NCI-H510A (cell line): ENCODE measurements at places on chromosomes 2 and 18.
A peak's percentile ranks its signal among the peaks of the same experiment; 100 is the strongest.

DNA sequence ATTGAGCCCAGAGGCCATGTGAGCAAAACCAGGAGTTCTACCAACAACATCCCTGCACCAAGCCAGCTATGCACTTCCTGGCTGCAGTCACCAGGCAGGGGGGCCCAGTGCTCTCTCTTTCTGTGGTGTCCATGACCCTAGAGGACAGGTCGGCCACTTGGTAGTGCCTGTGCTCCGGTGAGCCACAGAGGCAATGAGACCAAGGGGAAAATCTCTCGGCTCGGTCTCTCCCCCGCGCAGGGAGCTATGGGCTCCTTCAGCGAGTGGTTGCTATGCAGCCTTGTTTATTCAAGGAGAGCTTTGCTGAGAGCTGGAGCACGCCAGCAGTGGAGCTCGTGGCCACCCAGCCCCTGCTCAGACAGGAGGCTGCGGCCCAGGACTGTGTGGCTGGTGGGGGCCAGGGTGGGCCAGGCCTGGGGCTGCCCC, at the start of gene TOGARAM2:
Gene TOGARAM2, plus strand, starts transcription at position 283 of the 426 bp plus-strand sequence. CDS start 13,537 bp downstream, outside the sequence.
- DNase-seq: peak; percentile 39

DNA sequence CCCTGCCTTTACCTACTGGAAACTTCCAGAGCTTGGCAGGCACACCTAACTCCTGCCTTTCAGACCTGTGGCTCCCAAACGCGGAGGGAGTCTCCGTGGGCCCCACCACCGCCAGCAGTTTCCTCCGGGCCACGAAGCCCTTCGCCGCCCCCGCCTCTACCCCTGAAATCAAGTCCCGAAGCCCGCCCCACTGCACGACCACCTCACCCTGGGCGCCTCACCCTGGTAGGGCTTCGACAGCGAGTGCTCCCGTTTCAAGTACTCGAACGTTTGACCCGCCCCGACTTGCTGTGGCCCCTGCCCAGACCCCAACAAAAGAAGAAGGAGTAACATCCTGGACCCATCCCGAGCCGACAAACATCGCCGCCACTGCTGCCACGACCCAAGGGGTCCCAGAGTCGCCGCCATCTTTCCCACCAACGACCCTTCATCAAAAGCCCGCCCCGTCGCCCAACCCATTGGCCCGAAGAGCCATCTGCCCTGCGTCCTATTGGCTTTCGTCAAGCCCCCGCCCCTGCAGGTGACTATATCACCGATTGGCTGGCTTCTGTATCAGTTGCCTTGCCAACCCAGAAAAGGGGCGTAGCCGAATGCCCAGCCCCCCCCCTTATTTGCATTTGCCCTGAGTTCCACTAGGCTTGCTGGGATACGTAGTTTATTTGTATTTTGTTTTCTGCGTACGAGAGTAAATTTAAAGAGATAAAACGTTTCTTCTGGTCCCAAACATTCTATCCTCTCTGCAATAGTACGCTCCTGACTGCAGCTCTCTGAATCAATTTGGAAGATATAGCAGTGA, at the start of gene LMAN2L:
Gene LMAN2L, minus strand, starts transcription at position 432 of the 796 bp plus-strand sequence. Its CDS starts 24 bp downstream, at position 408.
- peak; percentile 97 for DNase-seq

DNA sequence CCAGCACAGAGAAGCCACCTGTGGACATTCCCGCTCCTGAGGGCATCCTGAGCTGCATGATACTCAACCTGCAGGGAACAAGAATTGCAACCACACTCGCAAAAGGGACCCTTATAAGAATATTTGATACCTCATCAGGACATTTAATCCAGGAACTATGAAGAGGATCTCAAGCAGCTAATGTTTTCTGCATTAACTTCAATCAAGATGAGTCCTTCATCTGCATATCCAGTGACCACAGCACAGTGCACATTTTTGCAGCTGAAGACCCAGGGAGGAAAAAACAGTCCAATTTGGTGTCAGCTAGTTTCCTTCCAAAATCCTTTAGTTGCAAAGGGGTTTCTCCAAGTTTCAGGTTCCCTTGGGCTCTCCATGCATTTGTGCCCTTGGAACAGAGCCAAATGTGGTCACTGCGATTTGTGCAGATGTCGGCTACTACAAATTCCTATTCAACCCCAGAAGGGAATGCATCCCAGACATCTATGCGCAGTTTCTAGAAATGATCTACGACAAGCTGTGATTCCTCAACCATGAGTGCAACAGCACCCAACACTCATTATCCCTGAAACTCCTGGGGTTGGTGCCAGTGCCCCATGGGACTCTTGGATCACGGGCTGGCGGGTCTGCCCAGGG, 23.3 kb upstream of the FHOD3 start:
- no peak for DNase-seq

- no peak for DNase-seq
Observed at GRCh38 chr2:205574001-205574400, 108.3 kb upstream of the NRP2 start.

DNA sequence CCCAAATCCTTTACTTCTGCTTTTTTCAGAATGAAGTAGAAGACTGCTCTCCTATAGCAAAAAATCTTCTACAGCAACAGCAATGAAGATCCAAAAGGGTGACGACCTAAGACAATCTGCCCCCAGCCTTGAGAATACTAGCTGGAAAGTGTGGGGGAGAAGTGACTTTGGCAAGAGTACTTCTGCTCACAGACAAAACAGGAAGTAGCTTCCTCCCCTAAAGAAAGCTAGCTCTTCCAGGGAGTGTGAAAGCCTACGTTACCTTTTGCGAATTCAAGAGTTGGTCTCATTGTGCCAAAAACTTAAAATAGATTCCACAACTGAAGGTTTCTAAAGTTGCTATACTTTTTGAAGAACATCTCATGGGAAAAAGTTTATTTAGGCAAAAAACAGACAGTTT, 1069.2 kb upstream of the CHAC2 start:
- no peak for DNase-seq

DNA sequence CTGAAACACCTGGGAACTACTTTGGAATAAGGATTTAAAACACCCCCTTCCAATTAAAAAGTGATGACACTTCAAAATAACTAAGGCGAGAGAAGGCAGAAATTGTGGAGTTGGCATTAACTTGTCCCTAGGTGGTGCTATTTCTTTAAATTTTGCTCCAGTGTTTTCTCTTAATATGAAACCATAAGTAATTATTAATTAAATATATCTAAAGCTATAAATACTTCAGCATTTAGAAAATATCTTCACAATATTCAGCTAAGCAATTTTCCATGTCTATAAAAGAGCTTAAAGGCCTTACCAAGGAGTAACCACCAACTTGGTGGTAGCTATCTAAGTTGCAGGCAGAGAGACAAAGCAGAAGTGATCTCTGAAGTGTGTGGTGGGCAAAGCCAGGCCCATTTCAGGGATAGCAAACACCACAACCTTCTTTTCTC, 186.8 kb upstream of the PGAP1 start:
- DNase-seq: no peak
